ENCODE measurements at places on chromosomes 1 and 21.
A peak's percentile ranks its signal among the peaks of the same experiment; 100 is the strongest.

- no peak for DNase-seq
Observed at GRCh38 chr1:8061210-8061609, 35.1 kb upstream of the ERRFI1 start.

GRCh38 chr21:35401476-35401875 is 352.4 kb upstream of the RUNX1 start:
- no peak for DNase-seq

DNA sequence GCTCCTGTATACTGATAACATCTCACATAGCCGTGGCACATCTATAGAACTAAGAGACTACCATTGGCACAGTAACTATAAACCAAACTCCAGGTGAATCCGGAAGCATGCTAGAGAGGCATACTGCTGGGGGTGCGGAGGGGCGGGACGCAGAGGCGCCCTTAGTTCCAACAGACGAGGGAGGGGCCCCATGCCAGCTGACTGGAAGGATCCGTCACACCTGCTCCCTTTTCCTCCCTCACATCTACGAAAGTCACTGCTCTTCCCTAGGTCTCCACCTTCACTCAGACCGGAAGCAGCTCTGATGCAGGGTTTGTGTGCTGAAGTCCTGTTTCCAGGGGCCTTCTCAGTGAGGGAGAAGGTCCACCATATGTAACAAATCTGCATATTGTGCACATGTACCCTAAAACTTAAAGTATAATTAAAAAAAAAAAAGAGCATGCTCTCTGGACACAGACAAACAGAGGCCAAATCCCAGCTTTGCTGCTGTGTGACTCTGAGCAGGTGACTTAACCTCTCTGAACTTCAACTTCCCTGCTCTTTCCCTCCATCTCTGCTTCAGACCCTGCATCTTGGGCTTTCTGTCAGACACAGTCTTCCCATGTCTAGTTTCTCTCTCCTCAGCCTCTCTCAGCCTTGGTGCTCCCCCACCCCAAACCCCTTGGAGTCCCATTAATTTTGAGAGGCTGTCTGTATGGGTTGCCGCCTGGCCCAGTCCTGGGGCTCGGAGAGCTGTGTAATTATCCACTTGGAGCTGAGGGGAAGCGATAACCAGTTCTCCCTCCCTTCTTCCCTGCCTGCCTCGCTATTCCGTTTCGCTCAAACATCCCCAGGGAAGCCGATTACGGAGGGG is 7.8 kb upstream of the GJB5 start:
- no peak for DNase-seq

GRCh38 chr21:45508607-45509565 is 33.4 kb downstream of the SLC19A1 start:
- DNase-seq, result no peak

DNA sequence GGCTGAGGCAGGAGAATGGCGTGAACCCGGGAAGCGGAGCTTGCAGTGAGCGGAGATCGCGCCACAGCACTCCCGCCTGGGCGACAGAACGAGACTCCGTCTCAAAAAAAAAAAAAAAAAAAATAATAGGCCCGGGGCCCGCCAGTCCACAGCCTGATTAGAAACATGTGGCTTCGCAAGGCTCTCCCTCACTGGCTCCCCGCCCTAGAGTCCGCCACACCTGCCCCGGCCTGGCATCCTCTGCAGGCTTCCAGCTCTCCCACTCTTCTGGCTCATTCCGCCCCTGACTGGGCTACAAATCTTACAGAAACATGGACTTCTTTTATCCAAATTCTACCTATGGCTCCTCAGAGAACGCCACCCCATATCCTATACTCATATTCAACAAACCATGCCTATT is 32.4 kb downstream of the PGBD5 start:
- DNase-seq, result no peak

GRCh38 chr1:150528196-150528595 is 12.6 kb downstream of the FALEC start:
- no peak for DNase-seq

- DNase-seq, result no peak
Observed at GRCh38 chr1:53368314-53369033, 40.6 kb upstream of the LRP8 start.

GRCh38 chr1:235045921-235046601 is 82.6 kb downstream of the TOMM20 start:
- DNase-seq, result no peak

DNA sequence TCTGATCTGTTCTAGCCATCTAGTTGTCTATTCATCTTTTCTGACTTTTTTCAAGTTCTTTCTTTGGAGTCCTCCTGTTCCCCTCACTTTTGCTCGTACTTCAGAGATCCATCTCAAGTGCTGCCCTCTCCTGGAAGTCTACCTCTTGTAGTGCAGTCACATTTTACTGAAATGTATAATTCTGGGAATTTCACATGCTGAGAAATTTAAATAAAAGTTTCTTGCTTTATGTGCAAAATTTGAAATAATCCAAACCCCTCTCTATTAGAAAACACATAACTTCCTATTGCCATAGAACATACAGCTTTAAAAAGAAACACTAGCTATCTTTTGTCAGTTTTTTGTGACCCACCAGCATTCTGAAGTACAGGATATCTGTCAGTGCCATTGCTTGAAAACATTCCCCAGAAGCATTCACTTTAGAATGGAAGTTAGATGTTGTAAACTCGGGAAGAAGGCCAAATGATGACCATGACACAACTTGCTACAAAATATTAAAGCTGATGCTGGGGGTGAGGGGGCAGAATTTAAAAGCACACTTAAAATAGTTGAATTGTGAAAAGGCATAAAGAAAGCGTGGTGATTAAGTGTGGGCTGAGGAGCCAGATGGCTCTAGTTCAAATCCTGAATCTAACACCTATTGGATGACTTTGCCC is 22.0 kb downstream of the RLF start:
- peak; percentile 31 for DNase-seq

- DNase-seq, result no peak
Observed at GRCh38 chr1:233097546-233097945, 147.1 kb downstream of the NTPCR start.

- no peak for DNase-seq
Observed at GRCh38 chr1:164654200-164654599, 95.2 kb downstream of the PBX1 start.

DNA sequence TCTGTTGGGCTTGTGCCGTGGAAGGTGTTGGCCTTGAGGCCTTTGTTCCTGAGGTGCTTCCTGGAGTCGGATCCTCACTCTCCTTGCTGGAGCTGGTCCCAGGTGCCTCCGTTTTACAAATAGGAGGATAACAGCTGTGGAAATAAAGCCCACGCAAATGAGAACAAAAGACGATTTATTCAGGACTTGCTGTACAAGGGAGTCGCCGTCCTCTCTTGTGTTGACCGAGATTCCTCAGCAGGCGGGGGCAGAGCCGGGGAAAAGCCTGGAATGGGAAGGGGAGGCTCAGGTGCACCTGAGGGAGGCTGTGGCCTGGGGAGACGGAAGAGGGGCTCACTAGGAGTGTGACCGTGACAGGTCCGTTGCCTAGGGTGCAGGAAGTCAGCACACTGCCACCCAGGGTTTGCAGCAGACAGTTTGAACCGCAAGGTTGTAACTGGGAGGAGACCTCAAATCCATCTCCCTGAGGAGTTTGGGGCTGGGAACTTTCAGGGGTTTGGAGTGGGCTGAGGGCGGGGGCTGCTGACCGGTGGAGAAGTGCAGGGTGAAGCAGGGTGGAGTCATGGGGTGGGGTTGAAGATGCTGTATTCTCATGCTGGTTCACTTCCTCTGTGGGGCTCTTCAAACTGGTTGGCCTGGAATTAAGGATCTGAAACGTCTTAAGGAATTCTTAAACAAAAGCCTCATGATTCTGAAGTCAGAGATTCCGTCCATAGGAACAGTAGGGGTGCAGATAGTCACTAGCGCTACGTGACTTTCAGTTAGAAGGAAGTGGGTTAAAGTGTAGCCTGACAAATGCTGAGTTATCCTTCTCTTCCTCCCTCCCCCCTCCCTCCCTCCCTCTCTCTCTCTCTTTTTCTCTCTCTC is 2.6 kb upstream of the CSTB start:
- peak; percentile 17 for DNase-seq

GRCh38 chr1:179187043-179187442 is 42.4 kb downstream of the ABL2 start:
- no peak for DNase-seq

- DNase-seq, result no peak
Observed at GRCh38 chr1:52686830-52687229, 11.3 kb downstream of the COA7 start.

- no peak for DNase-seq
Observed at GRCh38 chr1:107274227-107274626, 133.4 kb downstream of the NTNG1 start.

GRCh38 chr1:187985897-187986654 is 1157.3 kb downstream of the PLA2G4A start:
- no peak for DNase-seq

DNA sequence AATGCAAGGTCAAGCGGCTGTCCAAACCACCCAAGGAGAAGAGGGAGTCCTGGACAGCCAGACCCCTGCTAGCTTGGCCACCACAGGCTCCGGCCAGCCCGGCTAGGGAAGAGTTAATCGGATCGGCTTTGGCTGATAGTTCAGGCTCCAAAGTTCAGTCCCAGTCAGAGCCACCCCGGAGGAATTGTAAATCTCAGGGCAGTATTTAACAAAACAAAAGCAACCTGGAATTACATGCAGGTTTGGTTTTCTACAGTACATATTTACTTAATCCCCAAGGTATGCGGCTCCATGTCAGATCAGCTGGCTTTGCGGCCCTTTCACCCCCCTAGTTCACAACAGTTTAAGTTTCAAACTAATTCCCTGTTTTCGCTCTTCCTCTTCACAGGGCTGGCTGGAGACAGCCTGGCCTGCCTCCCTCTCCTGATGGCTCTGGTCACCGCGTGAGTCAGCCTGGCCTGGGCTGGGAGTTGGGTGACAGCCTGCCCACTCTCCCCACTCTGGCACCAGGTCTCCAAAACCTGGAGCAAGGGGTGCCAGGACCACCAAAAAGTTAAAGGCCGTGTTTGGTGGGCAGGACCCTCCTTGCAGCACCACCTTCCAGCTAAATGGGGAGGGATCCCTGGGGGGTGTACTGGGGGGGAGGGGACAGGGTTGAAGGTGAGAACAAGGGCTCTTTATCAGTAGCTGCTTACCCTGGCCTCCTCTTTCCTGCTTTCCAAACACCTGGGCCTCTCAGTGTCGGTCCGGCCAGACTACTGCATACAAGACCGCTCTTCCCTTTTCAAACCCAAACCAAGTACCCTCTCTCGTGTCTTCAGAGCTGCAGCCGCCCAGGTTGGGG is 1.9 kb downstream of the DHRS3 start:
- DNase-seq, result no peak

DNA sequence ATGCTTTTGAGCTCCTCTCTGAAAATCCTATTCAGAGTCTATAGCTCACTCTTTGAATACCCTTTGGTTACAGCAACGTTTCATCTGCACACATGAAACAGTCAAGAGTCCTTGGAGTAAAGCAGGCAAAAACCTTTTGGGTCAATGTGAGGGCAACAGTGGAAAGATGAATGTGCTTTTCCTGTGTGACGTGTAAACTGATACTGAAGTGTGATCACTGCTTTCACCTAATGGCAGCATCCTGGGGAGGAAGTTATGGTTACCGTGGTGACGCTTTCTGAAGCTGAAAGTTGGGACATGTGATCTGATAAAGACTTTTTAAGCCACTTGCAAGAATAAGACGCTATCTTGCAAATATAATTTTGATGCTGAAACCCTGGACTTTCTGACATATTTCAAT is 160.0 kb downstream of the SEC16B start:
- DNase-seq, result no peak

- DNase-seq, result no peak
Observed at GRCh38 chr1:171788696-171789095, 7.2 kb downstream of the METTL13 start.

- DNase-seq, result no peak
Observed at GRCh38 chr1:191140038-191140437, 662.4 kb upstream of the BRINP3 start.

- DNase-seq, result peak; percentile 10
Observed at GRCh38 chr1:29237129-29237821, 953 bp downstream of the PTPRU start.

DNA sequence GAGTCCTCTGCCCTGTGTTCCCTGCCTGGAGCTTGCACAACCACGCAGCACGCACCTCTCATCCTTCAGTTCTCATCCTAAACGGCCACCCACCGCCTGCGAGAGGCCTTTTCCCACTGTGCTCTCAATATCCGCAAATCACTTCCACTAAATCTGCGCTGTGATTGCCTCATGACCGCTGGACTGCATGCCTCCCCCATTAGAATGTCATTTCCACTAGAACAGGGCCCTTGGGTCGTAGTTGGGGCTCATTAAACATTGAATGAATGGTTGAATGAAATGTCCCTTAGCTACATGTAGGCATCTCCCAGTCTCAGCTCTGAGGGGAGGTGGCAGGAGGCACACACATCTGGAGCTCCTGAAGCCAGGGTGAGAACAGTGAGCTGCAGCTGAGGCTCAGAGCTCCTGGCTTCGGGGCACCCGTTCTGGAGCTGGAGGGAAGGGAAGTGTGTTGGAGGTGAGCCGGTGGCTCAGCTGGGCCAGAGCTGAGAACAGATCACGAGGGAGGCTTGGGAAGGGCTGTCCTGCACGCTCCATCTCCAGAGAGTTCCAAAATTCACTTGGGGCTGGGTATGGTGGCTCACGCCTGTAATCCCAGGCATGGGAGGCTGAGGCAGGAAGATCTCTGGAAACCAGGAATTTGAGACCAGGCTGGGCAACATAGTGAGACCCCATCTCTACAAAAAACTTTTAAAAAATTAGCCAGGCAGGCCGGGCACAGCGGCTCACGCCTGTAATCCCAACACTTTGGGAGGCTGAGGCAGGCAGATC is 30.4 kb downstream of the TMEM201 start:
- no peak for DNase-seq

GRCh38 chr1:228340686-228341449 is 65.8 kb downstream of the TRIM11 start:
- DNase-seq, result no peak

GRCh38 chr1:182259229-182259872 is 132.2 kb downstream of the GLUL start:
- peak; percentile 68 for DNase-seq
